Progenitor cell of endocrine pancreas (in vitro differentiated cells): ENCODE measurements at places on chromosomes 6 and 20. TPM values are rescaled to one million over a fixed set of nuclear protein-coding genes. Genes with fewer than 3 reads are reported as not detected.
A peak's percentile ranks its signal among the peaks of the same experiment; 100 is the strongest.

DNA sequence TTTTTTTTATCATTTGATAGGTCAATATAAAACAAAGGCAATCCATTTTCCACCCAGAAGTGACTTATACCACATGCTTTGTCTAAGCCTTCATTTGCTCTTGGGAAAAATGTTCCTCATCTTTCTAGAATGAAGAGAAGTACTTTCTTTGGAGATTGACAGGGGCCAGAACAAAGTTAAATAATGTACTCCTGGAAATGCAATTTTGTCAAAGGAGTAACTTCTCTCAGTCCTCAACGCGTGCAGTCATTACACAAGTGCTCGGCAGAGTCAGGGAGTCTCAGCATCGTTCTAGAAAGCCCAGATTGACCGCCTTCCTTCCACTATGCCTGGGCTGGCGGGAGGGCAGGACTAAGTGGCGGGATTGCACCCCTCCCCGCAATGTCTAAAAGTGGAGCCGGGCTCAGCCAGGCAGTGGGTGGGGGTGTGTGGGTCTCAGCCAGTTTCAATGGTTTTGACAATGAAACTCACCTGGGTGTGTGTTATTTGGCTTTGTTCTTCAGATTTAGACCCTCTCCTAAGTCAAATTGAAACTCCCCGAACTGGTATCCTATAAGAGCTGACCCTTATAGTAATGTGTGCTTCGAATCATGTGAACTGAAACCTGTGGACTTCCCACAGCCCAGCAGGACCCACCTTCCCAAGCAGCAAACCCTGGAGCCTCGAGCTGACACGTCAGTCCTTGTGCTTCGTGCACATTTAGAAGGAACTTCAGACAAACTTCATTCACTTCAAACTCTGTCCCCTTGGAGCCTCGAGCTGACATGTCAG is 63.2 kb upstream of the DUSP22 start:
- DNase-seq = no peak
- no peaks in the 10 kb centered on the region for H3K4me1 ChIP-seq
- peaks cover 6% of the 10 kb centered on the region for H3K27me3 ChIP-seq
- H3K36me3 ChIP-seq = no peaks in the 10 kb centered on the region
- H3K4me3 ChIP-seq = no peak overlapping the region

Gene BTN1A1
- 1.5 and 1.6 TPM in 2 replicates for total RNA-seq

DNA sequence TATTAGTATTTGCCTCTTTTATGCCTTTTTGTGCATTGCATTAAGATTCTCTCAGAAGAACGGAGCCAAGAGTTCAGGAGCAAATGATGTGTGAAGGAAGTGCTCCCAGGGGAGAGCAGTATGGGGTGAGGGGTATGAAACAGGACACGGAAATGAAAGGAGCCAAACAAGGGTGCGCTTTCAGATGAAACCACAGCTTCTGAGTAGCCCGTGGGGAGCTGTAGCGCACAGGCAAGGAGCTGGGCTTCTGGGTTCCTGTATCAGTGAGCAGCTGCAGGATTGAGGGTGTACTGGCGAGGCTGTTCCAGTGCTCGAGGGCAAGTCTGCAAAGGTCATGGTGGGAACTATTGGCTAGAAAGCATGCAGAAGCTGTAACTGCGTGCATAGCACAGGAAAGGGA is 25.4 kb downstream of the ANKEF1 start:
- peaks cover 16% of the 10 kb centered on the region for H3K36me3 ChIP-seq
- no peaks in the 10 kb centered on the region for H3K27me3 ChIP-seq
- peaks cover 4% of the 10 kb centered on the region for H3K4me1 ChIP-seq
- DNase-seq = no peak

Gene DEF6
- 5.7 and 5.9 TPM in 2 replicates for total RNA-seq

GRCh38 chr6:167298127-167298526 is 7.0 kb downstream of the UNC93A start:
- H3K4me1 ChIP-seq = no peaks in the 10 kb centered on the region
- H3K27ac ChIP-seq = no peak overlapping the region
- H3K27me3 ChIP-seq = no peaks in the 10 kb centered on the region
- DNase-seq = no peak
- peaks cover 16% of the 10 kb centered on the region for H3K36me3 ChIP-seq
- no peak overlapping the region for H3K4me3 ChIP-seq

- H3K27me3 ChIP-seq = peaks cover 20% of the 10 kb centered on the region
- H3K4me3 ChIP-seq = no peak overlapping the region
- peaks cover 7% of the 10 kb centered on the region for H3K4me1 ChIP-seq
- DNase-seq = no peak
- no peaks in the 10 kb centered on the region for H3K36me3 ChIP-seq
These were observed 20.2 kb downstream of the GFOD1 start for GRCh38 chr6:13467216-13467600.

DNA sequence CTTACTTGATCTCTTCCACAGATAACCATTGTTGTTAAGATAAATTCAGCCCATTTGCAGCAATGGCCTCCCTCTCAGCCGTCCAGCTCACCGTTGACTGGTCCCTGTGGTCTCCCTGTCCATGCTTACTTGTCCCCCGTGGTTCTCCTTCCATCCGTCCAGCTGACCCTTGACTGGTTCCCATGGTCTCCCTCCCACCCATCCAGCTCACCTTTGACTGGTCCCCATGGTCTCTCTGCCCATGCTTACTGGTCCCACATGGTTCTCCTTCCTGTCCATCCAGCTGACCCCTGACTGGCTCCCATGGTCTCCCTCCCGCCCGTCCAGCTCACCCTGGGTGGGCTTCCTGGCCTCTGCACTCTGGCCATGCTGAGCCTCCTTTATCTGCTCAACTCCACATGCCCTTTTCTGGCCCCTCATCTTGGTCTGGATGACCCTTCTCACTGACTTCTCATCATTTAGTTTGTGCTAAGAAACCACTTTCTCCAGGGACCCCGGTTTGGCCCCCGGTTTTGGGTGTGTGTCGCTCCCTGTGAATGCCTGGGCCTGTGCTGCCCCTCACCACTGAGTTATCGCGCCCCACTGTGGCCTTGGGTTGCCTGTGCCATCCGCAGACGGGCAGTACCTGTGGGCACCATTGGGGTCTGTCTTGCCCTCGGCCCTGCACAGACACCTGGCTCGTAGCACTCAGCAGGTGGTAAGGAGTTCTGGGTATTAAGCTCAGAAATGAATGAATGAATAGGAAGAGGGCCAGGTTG is 146.4 kb downstream of the ERMARD start:
- no peak overlapping the region for H3K4me3 ChIP-seq
- DNase-seq = no peak
- H3K27ac ChIP-seq = peak overlapping the region; percentile 25
- peaks cover 12% of the 10 kb centered on the region for H3K4me1 ChIP-seq

Gene SLC25A27
- 31.9 TPM in 2 replicates for total RNA-seq

Gene GLYATL3
- total RNA-seq = not detected in 2 replicates

Gene ACSS1
- 0.67 and 0.72 TPM in 2 replicates for total RNA-seq

DNA sequence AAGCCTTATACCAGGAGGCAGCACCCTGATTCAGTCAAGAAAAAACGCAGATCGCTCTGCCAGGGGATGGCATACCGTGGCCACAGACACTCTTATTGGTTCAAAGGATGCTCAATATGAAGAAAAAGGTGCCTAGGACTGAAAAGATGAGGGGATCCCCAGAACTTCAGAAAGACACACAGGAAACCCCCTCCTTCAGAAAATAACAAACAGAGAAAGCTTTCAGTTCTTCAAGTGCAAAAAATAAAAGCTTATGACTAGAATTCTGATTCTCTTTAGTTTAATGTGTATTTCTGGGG is 17.7 kb upstream of the MYB start:
- no peaks in the 10 kb centered on the region for H3K4me1 ChIP-seq
- H3K36me3 ChIP-seq = no peaks in the 10 kb centered on the region
- DNase-seq = no peak
- no peak overlapping the region for H3K4me3 ChIP-seq

GRCh38 chr20:34895465-34895864 is 19.1 kb downstream of the ACSS2 start:
- H3K27me3 ChIP-seq = no peaks in the 10 kb centered on the region
- H3K4me1 ChIP-seq = peaks cover 2% of the 10 kb centered on the region
- no peak for DNase-seq
- peaks cover 9% of the 10 kb centered on the region for H3K36me3 ChIP-seq
- H3K4me3 ChIP-seq = no peak overlapping the region

DNA sequence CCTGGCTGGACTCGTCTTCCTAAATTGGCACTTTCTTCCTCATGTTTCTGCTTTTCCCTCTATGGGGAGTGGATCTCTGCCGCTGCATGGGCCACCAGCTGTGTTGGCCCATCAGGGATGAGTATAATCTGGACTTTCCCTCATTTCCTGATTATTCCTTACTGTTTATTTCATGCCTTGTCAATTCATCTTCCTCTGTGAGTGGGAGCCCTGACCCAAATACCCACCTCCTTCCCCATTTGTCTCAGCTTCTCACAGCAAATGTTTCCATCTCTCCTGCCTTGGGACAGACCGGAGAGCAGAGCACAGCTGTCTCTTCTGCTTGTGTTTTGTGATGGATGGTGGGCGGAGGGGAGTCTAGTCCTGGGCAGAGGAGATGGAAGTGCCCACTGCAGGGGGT is 212.7 kb downstream of the UST start:
- H3K4me1 ChIP-seq = peaks cover 13% of the 10 kb centered on the region
- peaks cover 32% of the 10 kb centered on the region for H3K27me3 ChIP-seq
- no peak for DNase-seq

Gene VGLL2
- total RNA-seq = 0.49 TPM in 1 of 2 replicates, not detected in the other

GRCh38 chr20:34999021-34999451 is 43.4 kb downstream of the MYH7B start:
- H3K27ac ChIP-seq = peak overlapping the region; percentile 73
- no peaks in the 10 kb centered on the region for H3K4me1 ChIP-seq
- no peak for DNase-seq
- peaks cover 40% of the 10 kb centered on the region for H3K36me3 ChIP-seq

DNA sequence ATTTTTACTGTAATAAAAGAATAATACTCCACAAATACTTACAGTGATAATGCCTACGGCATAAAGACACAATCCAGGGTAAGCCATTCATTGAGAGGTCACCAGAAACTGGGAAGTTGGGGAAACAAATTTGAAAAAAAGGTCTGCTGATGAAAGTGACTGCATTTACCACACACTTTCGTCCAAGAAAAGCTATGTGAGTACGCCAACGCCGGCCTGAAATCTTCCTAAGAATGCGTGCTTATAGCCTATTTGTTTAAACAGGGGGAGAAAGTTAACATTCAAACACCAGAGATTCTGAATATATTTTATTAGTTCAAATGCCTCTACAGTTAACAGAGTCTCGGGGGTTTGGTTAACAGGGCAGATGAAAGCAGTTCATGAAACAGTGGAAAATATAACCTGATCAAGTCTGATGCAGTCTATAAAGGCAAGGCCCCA is 657 bp upstream of the LTV1 start:
- H3K27ac ChIP-seq = peak overlapping the region; percentile 100
- no peaks in the 10 kb centered on the region for H3K27me3 ChIP-seq
- no peak for DNase-seq
- peak overlapping the region; percentile 90 for H3K4me3 ChIP-seq
- peaks cover 14% of the 10 kb centered on the region for H3K4me1 ChIP-seq

DNA sequence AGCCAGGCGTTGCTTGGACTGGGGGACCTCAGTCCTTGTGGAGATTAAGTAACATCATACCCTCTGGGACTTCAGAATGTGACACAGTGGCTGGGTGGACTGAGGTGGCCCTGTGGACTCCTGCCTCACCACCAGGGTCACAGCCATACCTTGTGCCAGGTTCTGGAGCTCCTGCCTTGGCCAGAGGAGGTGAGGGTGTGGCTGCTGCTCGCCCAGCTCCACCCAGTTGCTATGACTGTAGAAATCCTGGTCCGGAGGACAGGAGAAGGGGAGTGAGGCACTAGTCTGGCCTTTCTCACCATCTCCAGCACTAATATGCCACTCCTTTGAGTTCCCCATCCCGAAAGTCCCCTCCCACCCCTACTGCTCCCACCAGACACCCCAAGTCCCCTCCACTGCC is 1.9 kb downstream of the VWA7 start:
- no peak overlapping the region for H3K4me3 ChIP-seq
- peak overlapping the region; percentile 84 for H3K27ac ChIP-seq
- no peaks in the 10 kb centered on the region for H3K36me3 ChIP-seq
- no peaks in the 10 kb centered on the region for H3K27me3 ChIP-seq

GRCh38 chr6:166767230-166767629 is 140.2 kb upstream of the RPS6KA2 start:
- H3K4me3 ChIP-seq = peak overlapping the region; percentile 29
- no peak for DNase-seq
- H3K27ac ChIP-seq = peak overlapping the region; percentile 85
- no peaks in the 10 kb centered on the region for H3K36me3 ChIP-seq

DNA sequence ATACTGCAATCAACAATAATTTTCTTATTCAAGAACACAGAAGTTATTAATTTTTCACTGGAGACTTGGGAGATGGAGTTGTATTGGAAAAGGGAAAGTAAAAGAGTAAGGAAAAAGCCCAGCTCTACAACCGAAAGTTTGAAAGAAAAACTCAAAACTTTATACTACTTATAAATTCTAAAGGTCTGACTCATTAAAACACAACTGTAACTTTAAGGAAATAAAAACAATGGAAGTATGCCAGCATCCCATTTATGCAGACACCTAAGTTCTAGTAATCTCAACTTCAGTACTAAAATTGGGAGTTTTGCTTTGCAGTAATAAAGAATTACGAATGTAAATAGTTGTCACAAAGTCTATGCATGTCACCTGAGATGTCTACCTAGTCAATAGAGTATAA is 80.6 kb downstream of the IRAK1BP1 start:
- no peaks in the 10 kb centered on the region for H3K4me1 ChIP-seq
- H3K27me3 ChIP-seq = no peaks in the 10 kb centered on the region
- no peak for DNase-seq
- no peak overlapping the region for H3K4me3 ChIP-seq
- H3K27ac ChIP-seq = no peak overlapping the region
- peaks cover 75% of the 10 kb centered on the region for H3K36me3 ChIP-seq

Gene NNAT
- 79.2 and 87.4 TPM in 2 replicates for total RNA-seq

- no peak for DNase-seq
- H3K4me3 ChIP-seq = no peak overlapping the region
- peaks cover 2% of the 10 kb centered on the region for H3K4me1 ChIP-seq
- H3K27me3 ChIP-seq = no peaks in the 10 kb centered on the region
These were observed 467.4 kb upstream of the CITED2 start for GRCh38 chr6:139841794-139842215.

DNA sequence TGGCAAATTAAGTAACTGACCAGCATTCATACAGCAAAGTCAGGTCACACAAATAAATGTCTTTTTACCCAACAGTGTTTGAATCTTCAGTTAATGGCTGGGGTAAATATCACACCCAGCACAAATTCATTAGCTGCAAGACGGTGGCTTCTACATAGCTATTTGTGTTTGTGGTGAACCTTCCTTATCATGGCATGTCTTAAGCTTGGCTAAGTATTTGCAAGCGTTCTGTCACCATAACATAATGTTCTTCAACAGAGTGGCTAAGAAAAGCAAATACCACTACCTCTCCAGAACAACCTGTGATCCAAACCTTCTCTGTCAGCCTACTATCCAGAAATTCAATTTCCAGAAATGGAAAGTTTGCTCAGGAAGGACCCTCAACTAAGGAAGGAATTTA is 255.6 kb upstream of the TAB2 start:
- H3K4me3 ChIP-seq = no peak overlapping the region
- H3K27ac ChIP-seq = no peak overlapping the region
- H3K36me3 ChIP-seq = no peaks in the 10 kb centered on the region
- peaks cover 16% of the 10 kb centered on the region for H3K4me1 ChIP-seq
